ENCODE measurements at places on chromosomes 6 and 20.

GRCh38 chr6:71489736-71490135 is 201.1 kb downstream of the OGFRL1 start:
- DNase-seq = no peak

GRCh38 chr20:22861231-22861980 is 173.7 kb upstream of the SSTR4 start:
- no peak for DNase-seq

DNA sequence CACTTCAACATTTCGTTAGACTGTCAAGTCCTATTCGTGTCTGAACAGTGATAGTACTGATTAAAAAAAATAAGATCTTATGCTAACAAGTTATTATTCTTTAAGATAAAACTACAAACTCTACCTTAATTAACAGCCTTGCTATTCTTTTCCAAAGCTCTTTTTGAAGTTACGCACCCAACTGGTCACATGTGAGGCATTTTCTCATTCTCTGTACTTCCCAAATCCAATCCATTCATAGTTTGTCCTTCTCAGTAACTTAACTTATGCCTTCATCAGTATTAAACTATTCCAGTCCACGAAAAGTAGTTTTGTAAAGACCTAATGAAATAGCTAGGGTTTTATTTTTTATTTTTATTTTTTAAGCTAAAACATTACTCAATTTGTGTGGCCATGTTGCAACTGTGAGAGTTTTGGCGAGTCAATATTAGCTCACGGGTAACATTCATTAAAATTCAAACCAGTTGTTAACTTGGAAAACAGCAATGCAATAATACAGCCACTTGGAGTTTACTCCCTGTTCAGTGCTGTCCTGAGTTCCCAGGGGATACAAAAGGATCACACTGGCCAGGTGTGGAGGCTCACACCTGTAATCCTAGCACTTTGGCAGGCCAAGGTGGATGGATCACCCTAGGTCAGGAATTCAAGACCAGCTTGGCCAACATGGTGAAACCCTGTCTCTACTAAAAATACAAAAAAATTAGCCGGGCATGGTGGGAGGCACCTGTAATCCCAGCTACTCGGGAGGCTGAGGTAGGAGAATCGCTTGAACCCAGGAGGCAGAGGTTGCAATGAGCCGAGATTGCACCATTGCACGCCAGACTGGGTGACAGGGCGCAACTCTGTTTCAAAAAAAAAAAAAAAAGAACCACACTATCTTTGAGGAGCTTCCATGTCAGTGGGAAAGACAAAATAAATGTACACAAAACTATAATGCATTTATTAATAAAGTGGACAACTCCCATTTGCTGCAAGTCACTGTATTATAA is 27.9 kb upstream of the EEF1A1 start:
- DNase-seq = no peak

GRCh38 chr20:56391596-56392131 is 351 bp downstream of the AURKA start:
- peak; percentile 47 for DNase-seq

DNA sequence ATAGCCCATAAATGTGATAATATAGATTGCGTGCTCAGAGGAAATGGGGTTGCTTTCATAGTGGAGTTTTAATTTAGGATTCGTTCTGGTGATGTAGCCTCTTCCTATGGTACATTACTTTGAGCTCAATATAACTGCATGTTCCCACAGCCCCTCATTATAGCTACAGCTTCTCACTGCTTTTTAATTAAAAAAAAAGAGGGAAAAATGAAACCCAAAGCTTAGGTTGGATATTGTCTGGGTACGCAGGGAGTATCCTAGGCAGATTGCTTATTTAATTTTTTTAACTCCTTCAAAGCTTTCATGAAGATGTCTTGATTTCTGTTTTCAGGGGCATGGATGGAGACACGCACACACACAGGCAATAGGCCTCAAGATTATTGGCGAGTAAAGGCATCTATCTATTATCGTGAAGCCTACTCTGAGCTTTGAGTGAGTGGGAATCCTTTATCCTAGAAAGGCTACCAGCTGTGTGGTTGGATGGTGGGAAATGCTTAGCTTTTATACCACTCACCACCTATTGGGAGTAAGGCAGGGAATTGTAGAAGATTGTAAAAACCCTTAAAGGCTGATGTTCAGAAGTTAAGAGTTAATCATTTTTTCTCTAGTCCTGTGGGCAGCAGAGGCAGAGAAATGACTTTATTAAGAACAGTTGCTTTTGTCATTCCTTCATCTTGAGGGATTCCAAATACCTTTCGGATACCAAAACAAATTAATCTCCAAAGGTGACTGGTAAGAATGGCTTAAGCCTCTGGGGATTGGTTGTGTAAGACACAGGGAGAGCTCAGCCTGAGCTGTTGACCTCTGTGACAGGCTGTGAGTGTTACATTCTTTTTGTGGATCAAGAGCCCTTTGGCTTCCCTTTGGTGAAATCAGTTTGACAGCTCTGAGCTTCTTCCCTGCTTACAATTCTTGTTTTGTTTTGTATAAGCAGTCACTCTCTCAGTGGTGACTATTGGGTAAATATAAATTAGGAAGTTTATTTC is 33.4 kb downstream of the CTNNBL1 start:
- DNase-seq = peak; percentile 17

DNA sequence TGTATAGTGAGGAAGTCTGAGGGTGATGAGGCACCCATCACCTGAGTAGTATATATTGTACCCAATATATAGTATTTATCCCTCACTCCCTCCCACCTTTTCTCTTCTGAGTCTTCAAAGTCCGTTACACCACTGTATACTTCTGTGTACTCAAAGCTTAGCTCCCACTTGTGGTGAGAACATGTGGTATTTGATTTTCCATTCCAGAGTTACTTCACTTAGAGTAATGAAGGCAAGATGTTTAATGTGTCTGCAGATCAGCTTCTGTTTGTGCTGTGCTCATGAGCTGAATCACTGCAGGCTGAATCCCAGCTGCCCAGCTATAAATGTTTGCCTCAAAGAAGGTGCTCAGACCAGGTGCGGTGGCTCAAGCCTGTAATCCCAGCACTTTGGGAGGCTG is 139.3 kb upstream of the FOXA2 start:
- no peak for DNase-seq

GRCh38 chr6:129089357-129089756 is 206.4 kb downstream of the LAMA2 start:
- no peak for DNase-seq

DNA sequence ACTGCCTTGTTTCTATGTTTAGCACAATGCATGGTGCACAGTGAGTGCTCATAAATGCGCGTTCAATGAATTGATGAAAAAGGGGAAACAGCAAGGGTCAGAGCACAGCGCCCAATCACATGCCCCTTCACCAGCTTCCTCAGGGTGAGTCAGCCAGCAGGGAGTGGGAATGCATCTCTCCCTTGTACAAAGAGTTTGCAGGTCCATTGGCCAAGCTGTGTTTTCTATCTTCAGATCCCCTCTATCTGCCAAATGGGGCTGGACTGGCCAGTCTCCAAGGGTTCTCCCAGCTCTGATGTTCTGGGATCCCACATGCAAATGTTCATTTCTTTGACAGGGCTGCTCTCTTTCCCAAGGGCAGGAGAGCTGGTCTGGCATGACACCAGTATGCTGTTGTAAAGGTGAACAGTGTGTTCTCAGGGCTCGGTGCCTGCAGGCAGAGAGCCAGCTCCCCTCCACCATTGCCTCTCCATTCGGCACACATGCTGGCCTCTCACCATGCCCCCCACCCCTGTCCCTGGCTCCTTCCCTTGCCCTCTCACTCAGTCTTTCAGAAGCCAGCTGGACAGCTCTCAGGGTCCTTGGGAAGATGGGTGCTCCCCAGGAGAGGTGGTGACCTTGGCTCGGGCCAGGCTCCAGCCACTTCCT is 25.0 kb downstream of the ANGPT4 start:
- no peak for DNase-seq

GRCh38 chr6:6348256-6348655 is 27.8 kb upstream of the F13A1 start:
- DNase-seq = no peak

GRCh38 chr20:957544-957943 is 41.4 kb upstream of the ANGPT4 start:
- no peak for DNase-seq

DNA sequence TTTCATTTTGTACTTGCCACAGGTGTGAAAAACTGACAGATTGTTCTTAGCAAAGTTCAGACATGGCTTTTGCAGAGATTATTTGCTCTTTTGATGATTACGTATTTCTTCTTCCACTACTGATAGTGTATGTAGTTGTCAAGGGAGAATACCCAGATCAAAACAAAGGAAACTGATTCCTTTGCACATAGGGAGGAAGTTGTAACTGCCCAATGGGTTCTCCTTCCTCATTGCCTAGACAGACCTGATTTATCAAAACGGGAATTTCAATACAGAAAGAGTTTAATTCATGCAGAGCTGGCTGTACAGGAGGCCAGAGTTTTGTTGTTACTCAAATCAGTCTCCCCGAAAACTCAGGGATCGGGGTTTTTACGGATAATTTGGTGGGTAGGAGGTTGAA is 214.7 kb downstream of the BCAS1 start:
- DNase-seq = no peak

DNA sequence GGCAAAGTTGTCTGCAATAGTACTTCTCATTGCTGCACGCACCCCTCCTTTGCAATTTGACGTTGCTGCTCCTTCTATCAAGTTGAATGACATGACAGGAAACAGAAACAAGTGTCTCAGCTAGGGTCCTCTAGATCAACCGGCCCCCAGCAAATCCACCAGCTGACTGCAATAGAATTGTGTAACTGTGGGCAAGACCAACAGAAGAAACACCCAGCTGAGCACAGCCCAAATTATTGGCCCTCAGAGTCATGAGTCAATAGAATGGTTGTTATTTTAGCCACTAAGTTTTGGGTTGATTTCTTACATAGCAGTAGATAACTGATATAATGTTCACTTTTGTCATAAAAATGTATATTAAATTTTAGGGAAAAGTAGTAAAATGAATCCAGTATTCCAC is 202.7 kb downstream of the MAFB start:
- DNase-seq = no peak

DNA sequence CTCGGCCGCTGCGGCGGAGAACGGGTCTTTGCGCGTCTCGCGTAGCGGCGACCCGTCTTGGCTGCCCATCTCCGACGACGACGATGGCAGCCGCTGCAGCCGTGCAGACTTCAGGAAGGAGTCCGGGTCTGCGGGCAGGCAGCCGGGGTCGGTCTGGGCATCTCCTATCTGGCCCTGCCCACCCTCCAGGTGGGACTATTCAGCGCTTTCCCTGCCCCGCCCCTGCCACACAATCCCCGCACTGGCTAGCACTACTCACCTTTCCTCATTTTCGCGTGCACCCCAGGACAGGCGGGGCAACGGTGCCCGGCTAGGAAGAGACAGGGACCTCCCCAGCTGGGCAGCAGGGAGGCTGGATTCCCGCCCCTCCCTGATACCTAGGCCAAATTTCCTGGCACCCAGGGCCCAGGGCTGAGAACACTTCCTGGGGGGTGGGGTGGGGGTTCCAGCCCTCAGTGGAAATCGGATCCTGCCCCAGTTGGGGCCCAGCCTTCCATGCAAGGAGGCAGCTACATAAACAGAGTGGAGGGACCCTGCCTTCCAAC is 9.2 kb downstream of the GGT7 start:
- DNase-seq = no peak

GRCh38 chr6:56671160-56671559 is 28.5 kb upstream of the DST start:
- no peak for DNase-seq

DNA sequence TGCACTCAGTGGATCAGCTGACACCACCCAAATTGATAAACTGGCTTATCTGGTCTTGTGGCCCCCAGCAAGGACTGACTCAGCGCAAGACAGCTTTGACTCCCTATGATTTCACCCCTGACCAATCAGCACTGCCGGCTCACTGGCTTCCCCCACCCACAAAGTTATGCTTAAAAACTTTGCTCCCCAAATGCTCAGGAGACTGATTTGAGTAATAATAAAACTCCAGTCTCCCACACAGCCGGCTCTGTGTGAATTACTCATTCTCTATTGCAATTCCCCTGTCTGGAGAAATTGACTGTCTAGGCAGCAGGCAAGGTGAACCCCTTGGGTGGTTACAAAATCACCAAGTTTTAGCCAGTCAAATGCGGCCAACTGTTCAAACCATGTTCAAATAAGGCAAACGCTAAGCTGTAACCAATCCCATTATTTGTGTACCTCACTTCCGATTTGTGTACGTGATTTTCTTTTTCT is 32.5 kb downstream of the SLC22A2 start:
- no peak for DNase-seq

DNA sequence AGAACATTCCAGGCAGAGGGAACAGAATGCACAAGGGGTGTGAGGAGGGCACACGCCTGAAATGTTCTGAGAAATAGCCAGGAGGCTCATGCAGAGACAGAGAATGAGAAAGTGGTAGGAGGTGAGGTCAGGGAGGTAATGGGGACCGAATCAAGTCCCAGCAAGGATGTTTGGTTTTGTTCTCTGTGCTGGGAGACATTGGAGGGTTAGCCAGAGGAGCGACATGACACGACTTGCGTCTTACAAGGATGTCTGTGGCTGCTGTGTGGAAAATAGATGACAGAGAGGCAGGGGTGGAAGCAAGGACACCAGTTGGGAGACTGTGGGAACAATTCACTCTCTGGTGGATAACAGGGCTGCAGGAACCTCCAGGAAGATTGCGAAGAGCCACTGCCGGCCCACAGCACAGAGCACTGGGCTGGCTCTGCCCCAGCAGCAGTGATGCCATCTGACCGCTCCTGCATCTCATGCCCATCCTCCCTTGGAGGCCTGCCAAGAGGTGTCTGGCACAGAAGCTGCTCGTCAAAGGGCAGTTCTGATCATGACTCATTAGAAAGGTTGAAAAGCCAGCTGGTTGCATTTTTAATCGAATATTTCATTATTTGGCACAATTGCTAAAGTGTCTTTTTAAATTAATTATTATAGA is 57.7 kb upstream of the CD83 start:
- no peak for DNase-seq

DNA sequence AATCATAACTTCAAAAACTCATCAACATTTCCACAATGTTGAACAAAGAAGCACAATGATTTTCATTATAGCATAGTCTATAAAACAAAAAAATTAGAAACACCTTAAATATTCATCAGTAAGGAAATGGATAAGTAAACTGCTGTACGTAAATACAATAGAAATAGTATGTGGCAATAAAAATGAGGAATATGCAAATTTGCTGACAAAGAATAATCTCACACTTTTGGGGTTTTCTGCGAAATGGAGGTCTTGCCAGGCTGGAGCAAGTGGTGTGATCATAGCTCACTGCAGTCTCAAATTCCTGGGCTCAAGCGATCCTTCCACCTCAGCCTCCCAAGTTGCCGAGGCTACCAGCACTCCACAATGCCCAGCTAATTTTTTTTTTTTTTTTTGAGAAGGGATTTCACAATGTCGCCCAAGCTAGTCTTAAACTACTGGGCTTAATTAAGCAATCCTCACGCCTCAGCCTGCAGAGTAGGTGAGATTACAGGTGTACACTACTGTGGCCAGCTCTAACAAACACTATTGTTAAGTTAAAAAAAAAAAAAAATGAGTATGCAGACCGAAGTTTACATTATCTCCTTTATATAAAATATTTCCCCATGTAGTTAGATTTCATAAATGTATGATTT is 58.8 kb upstream of the SMIM28 start:
- DNase-seq = no peak

- DNase-seq = peak; percentile 61
Measured at GRCh38 chr6:15399641-15400470, 154.0 kb downstream of the JARID2 start.

GRCh38 chr6:37654727-37655500 is 42.8 kb downstream of the MDGA1 start:
- DNase-seq = no peak

- DNase-seq = no peak
Measured at GRCh38 chr6:62612471-62612870, 326.4 kb upstream of the KHDRBS2 start.

- DNase-seq = no peak
Measured at GRCh38 chr6:135974426-135974825, 122.9 kb downstream of the PDE7B start.

GRCh38 chr6:104483225-104483834 is 376.4 kb downstream of the HACE1 start:
- DNase-seq = peak; percentile 5
